ENCODE measurements at places on chromosomes 11 and 22. TPM values are rescaled to one million over a fixed set of nuclear protein-coding genes. Genes with fewer than 3 reads are reported as not detected.

MRPL11 gene
- 55.3 TPM for total RNA-seq

OVCH2 gene
- not detected for total RNA-seq

PTPN5 gene
- total RNA-seq = not detected

INPPL1 gene
- 138 TPM for total RNA-seq

WNT11 gene
- total RNA-seq = not detected

EFCAB6 gene
- total RNA-seq = 0.18 TPM

GCAT gene
- 14.1 TPM for total RNA-seq

HBE1 gene
- not detected for total RNA-seq

DUSP8 gene
- total RNA-seq = 2.7 TPM

ALDH3B1 gene
- not detected for total RNA-seq

FGF4 gene
- total RNA-seq = not detected

MYBPC3 gene
- total RNA-seq = not detected

APLNR gene
- not detected for total RNA-seq

DDI1 gene
- total RNA-seq = not detected

CYB5R2 gene
- 1.8 TPM for total RNA-seq

APOL4 gene
- 7.5 TPM for total RNA-seq

CYTH4 gene
- total RNA-seq = 114 TPM

CHRNA10 gene
- total RNA-seq = 1.6 TPM

PNPLA5 gene
- total RNA-seq = not detected

RAB3IL1 gene
- not detected for total RNA-seq

HEPN1 gene
- total RNA-seq = not detected

FAM111B gene
- 48.6 TPM for total RNA-seq

LIF gene
- total RNA-seq = 94.6 TPM

SCO2 gene
- 7.0 TPM for total RNA-seq

RNH1 gene
- total RNA-seq = 109 TPM

MMP12 gene
- total RNA-seq = not detected

LMO2 gene
- total RNA-seq = not detected

TCN1 gene
- not detected for total RNA-seq

RGL4 gene
- 26.9 TPM for total RNA-seq

FAM180B gene
- 0.15 TPM for total RNA-seq

SLC22A12 gene
- not detected for total RNA-seq

CTTN gene
- 1.9 TPM for total RNA-seq

MYRF gene
- total RNA-seq = 4.6 TPM

VPS26B gene
- total RNA-seq = 63.9 TPM

ART5 gene
- total RNA-seq = not detected

SCGB1A1 gene
- not detected for total RNA-seq

NTM gene
- total RNA-seq = not detected

IGLL5 gene
- total RNA-seq = not detected

EHBP1L1 gene
- total RNA-seq = 119 TPM

HTR3A gene
- total RNA-seq = not detected

CDC42EP1 gene
- total RNA-seq = 1.1 TPM
